ENCODE measurements at places on chromosomes 7 and 10.
A peak's percentile ranks its signal among the peaks of the same experiment; 100 is the strongest.

DNA sequence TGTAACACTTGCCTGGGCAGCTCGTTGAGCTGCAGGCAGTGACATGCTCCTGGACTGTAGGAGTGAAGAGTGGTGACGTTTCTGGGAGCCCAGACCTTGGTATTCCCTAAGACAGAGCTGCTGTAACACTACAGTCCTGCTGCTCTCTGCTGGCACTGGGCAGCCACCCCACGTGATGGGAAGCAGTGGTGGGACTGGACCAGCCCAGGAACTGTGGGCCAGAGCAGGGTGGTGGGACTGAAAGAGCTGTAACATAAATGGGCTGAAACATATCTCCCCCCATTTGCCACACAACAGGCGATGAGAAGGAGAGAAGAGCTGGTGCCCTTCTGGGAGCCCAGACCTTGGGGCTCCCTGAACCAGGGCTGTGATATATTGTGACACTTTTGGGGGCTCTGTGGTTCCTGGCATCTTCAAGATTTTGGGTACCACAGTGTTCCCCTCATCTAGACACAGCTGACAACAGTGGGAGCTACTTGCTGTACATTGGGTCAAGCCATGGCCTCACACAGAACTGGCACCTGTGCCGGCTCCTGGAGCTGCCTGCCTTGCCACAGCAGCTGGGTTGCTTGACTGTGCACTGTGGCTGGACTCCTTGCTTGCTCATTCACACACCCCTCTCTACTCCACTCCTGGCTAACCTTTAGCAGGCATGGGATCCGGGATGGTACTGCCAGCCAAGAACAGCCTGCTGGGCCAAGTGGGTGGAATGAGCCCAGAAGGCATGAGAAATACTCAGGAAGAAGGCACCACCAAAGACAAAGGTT lies 161.3 kb upstream of the PCDH15 start:
- DNase-seq: no peak

- no peak for DNase-seq
Observed at GRCh38 chr10:62075912-62076311, 174.4 kb downstream of the ARID5B start.

DNA sequence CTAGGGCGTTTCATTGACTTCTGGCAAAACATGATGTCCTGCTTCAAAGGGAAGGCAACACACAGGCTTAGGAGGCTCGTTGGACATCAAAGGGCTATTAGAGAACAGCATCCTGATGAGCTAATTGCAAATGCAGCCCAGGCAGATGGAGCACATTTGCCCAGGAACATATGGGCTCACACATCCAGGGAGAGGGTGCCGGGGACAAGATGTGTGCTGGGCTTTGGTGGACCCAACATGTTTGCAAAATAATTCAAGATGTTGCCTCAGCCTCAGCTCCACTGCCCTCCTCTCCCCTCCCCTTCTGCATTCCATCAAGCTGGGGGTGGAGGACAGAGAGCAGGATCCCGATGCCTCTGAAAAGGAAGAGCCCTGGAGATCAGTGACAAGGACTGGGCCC lies 217.1 kb upstream of the ZMIZ1 start:
- DNase-seq: peak; percentile 16

DNA sequence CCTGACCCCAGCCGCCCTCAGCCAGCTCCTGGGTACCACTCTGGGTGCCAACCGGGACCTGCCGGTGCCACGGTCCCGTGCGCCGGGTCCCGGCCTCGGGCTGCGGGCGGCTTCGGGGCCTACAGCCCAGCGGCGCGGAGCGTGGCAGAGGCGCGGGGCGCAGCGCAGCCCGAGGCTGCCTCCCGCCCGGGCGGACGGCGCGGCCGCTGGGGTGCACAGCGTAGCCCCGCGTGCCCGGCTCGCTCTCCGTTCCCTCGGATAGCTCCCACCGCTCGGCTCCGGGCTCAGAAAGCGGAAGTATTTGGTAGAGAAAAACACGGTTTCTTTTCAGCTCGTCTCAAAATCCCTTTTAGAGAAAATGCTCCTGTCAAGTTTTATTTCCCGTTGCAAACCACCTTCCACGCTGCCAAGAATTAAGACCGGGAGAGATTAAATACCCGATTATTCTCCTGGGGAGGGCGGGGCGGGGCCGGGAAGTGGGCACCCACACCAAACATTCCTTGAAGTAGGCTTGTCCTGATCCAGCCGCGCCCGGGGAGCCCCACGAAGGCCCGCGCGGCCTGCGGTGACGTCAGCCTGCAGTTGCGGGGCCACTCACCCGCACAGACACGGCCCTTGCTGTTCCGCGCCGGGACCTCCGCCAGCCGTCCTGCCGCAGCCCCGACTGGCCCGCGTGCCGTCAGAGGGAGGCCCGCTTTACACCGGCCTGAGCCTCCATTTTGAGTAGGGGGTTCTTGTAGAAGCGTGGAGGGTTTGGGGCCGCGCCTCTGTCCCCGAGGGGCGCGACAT lies 7.2 kb downstream of the HOXA13 start:
- no peak for DNase-seq

DNA sequence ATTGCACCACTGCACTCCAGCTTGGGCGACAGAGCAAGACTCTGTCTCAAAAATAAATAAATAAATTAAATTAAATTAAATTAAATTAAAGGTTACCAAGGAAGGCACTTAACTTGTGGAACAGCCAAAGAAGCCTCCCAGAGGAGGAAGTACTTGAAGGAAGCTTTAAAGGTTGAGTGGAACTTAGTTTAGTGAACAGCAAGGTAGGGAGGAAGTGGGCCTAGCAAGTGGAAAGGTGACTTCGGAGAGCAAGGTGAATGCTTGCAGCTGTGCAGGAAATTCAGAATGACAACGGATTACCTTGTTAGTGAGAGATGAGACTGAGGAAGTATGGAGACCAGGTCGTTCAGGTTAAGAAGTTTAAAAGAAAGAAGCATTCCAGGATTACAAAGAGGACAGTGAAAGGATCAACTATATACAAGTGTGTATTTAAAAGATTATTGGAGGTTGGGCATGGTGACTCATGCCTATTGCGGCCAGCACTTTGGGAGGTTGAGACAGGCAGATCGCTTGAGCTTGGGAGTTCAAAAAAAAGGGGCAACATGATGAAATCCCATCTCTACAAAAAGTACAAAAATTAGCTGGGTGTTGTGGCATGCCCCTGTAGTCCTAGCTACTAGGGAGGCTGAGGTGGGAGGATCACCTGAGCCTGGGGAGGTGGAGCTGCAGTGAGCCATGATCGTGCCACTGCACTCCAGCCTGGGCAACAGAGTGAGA lies 12.8 kb upstream of the RPEL1 start:
- DNase-seq: no peak

- no peak for DNase-seq
Observed at GRCh38 chr10:31635009-31635408, 293.6 kb downstream of the ARHGAP12 start.

- DNase-seq: no peak
Observed at GRCh38 chr10:62172465-62172864, 96.2 kb downstream of the RTKN2 start.

- DNase-seq: no peak
Observed at GRCh38 chr7:82163586-82163985, 280.0 kb downstream of the CACNA2D1 start.

DNA sequence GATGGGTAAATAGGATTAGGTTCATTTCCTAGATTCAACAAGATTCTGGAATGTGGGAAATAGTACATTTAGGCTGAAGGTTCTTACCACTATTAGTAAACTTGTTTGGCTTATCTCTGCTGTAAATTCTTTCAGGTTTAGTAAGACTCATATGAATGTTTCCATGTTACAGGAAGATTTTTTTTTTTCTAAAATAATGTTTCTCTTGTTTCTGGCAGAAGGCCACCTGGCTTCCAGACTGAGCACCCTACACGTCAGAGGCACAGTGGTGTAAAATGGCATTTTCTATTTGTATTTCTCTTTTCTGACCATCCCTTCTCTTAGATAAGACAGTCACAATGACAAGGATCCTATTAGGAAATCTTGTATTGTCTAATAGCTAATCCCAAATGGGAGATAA lies 22.7 kb upstream of the AASS start:
- DNase-seq: no peak
